NCI-H1417 treated with DMSO at 0.1 percent for 48 hours (cell line): ENCODE measurements at places on chromosomes 1 and 21.

GRCh38 chr21:36551731-36552433, 72.0 kb upstream of the CLDN14 start:
- DNase-seq, result no peak

- DNase-seq, result no peak
Measured at GRCh38 chr1:87575528-87575927, 246.8 kb downstream of the LMO4 start.

DNA sequence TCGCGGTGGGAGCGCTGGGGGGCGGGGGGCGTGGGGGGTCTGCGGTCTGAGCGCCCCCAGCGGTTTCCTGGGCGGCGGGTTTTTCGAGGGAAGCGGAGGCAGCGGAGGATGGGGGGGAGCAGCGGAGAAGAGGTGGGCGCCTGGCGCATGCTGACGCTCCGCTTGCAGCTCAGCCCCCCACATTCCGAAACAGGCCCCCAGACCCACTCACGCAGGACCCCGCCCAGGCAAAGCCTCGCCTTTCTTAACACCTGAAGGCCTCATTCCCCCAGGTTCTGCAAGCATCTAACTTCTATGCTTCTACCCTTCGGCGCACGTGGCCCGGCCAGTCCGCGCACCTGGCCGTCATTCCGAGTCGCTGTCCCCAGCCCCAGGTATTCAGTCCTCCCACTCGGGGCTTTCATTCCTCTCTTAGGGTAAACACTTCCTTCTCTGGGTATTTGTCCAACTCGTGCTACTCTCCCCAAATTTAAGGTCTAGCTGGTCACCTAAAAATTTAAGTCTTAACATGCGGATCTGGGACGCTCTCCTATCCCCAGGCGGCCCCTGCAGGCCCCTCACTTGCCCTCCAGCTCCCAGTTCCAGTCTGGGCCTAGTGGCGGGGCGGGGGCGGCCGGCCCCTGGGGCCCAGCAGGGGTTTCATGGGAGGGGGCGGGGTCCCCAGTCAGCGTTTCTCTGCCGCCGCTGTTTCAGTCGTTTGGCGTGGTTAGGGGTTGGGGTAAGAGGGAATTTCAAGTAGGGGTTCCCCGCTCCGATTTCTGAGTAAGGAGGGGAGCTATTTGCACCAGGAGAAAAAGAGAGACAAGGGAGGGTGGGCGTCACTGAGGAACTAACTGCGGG, 2.8 kb upstream of the ZBTB7B start:
- DNase-seq, result no peak

- no peak for DNase-seq
Measured at GRCh38 chr1:201241736-201242135, 41.6 kb upstream of the PKP1 start.

GRCh38 chr1:34771573-34772371, 9.2 kb upstream of the GJB3 start:
- no peak for DNase-seq

DNA sequence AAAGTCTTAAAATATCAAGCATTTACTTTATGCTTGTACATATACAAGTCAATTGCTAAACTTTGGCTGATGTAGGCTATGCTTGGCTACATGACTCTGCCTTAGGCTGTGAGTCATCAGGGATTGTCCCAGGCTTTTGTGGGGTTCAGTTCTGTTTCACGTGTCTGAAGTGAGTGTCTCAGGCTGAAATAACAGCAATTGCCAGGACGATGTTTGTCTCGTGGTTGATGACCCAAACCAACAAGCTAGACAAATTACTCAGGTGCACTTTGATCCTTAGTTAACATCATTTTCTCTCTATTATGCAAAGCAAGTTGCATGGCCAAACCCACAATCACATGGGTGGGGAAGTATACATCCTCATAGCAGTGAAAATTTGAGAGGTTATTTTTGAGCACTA, 410.1 kb downstream of the BRINP3 start:
- no peak for DNase-seq

GRCh38 chr21:21233051-21233450, 234.8 kb downstream of the NCAM2 start:
- no peak for DNase-seq

GRCh38 chr1:85396194-85396593, 68.8 kb downstream of the DDAH1 start:
- no peak for DNase-seq

DNA sequence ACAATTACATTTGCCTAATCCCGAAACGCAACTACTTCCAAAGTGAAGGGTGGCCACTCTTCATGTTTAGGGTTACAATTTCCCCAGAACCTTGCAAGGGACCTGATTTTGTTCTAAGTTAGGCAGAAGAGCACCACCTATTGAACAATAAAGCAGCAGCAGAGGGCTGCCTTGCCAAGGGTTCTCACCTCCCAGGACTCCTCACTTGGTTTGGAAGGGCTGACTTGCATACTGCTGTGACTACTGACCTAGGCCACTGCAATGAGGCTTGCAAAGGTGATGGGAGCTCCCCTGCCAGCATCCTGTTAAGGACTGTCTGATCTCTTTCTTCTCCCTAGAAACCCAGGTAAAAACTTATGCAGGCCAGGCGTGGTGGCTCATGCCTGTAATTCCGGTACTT, 14.2 kb downstream of the MTOR start:
- no peak for DNase-seq

GRCh38 chr1:234658138-234658537, 48.2 kb upstream of the IRF2BP2 start:
- DNase-seq, result no peak

DNA sequence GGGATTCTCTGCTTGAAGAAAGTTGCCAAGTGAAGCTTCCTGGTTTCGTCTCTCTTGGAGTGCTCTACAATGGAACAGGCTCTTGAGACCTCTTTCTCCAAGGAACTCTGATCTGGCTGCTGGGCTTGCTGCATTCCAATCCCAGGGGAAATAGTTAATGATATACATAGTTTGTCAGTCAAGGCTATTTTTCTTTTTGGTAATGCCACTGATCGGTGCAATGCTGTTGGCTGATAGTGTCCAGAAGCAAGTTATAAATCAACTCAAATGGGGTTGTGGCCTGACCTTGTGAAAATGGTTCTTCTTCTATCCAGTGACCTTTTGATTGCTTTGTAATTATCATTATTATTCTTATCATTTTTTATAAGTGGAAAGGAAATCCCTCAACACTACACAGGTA, 48.4 kb upstream of the TNFSF18 start:
- DNase-seq, result no peak

DNA sequence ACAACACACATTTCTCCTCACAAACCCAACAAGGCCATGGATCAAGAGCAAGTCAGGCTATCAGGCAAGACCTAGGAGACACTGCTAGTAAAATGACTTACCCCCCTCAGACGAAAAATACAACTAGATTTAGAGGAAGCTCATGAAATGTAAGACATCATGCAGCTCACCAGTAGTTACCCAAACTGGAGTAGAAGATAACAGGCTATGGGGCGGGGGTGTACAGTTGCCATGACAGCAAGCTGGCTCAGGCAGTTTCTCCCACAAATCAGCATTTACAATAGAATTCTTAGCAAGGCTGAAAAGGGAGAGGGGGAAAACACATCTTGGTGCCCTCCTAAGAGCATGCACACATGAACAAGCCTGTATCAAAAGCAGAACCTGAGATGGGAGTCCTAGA, 13.9 kb downstream of the TPM3 start:
- DNase-seq, result no peak

DNA sequence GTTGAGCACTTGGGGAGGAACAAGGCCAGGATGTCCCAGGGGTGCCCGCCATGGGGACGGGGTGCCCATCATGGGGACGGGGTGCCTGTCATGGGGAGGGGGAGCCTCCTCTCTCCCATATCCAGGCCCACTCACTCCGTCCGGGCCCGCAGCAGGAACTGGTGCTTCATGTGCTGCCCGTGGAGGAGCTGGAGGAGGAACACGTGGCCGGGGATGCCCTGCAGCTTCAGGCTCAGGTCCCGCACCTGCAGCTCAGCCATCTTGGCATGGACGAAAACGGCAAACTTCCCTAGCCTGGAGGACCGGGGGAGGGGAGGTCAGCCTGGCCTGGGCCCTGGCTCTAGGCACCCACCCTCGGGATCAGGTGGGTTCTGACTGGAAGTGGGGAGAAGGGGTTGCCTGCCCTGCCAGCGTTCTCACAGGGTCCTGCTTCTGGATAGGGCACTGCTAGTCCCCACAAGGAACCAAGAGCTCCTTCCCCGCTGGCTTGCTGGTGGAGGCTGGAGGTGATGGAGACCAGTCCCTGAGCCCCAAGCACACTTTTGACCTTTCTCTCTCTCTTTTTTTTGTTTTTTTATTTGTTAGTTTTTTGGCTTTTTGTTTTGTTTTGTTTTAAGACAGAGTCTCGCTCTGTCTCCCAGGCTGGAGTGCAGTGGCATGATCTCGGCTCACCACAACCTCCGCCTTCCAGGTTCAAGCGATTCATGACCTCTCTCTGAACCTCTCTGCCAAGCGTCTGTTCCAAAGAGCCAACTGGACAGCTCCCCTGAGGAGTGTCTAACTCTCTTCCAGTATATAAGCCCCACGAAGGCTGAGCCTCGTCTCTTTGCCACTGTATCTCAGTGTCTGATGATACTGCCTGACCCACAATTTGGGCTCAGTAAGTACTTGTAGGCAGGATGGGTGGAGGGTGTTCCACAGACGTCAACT, 9.9 kb downstream of the ARHGEF19 start:
- DNase-seq, result no peak

DNA sequence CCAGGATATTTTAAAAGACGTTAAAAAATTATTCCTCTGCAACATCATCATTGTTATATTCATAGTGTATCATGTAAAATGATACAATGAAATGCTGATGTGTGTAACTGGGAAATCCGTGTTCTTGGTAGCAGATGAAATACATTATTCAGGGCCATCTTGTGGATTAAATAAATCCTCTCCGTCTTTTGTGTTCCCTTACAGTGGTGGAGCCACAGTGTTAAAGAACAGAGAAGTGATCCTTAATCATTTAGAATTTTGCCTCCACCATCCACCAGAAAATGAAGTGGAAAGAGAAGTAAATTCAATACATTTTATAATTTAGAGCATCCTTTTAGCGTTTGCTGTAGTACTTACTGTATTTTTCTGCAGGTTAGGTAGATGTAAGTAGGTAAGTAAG, 1.3 kb downstream of the DYRK3 start:
- DNase-seq, result no peak

- DNase-seq, result no peak
Measured at GRCh38 chr21:15935530-15935929, 205.7 kb downstream of the USP25 start.

DNA sequence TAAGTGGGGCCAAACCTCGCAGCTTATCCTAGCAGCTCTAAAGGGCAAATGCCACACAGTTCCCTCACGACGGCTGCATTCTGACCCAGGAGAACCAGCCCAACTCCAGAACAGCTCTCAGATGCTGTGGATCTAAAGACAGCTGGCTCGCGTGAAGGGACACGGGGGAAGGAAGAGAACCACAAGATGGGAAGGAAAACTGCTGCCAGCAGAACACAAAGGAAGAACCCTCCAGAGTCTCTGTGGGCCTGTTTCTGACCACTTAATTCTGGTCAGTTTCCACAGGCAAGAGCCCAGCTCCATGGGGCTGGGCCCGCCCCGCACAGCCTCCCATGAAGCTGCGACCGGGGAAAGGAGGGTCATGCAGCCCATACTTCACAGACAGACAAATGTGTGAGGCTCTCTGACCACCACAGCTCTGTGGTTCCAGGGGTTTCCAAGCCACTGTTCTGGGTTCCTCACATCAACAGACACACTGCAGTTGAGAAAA, 61.1 kb downstream of the SLC45A1 start:
- DNase-seq, result no peak

- DNase-seq, result no peak
Measured at GRCh38 chr1:207862241-207862787, 48.6 kb downstream of the CD34 start.

DNA sequence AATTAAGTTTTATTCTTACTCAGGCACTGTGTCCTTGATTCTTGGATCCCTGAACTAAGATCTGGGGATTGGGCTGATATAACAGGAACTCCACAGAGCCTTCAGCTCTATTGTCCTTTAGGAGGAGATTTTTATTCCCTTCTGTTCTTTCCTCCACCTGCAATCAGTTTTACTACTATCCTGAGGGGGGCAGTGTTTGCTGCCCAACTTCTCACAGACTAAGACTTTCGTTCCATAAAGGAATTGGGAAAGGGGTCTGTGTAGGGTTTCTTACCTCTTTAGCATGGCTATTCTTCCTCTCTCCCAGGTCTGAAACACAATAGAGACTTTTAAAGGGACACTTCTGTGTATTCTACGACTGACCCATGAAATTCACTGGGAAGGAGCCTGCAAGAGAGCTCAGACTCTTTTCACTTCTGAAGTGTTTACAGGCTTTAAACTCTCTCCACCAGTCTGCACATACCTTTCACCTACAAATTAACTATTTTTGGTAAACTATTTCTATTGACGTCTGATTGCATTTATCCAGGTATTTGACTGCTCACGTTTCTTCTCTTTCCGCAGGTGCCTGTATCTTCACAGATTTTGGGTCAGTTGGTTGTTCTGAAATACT, 103.3 kb upstream of the DEPDC1 start:
- DNase-seq, result no peak

DNA sequence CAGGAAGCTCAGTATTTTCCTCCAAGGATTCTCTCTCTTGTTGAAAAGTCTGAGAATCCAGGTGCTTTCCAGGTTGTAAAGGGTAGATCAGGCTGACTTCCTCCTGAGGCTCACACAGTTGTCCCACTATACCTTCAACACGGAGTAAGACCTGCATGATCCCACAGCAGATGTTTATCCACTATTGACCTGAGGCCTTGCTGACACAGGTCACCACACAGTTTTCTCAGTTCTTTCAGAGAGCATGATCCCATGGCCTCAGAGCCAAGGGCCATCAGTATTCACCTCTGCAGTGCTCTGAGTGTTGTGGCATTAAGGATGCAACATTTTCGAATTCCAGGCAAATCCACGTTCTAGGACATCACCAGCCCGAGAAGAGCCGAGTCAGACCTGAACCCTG, 60.5 kb upstream of the ABCD3 start:
- no peak for DNase-seq

DNA sequence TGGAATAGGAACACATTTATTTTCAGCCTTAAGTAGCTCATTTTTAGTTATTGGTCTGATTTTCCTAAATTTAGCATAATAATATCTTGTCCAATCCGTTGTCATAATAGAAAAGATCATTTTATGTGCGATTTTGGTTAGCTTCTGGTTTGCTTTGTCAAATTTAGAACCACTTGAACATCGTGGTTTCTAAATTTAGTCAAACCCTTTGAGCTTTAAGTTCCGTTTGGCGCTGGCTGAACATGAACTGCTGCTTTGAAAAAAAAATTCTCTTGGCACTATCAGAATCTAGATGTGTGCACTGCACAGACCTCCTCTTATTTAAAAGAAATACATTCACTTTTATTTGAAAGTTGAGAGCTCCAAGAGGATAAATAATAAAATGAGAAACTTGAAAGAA, 370.6 kb downstream of the PTPRC start:
- no peak for DNase-seq

- DNase-seq, result no peak
Measured at GRCh38 chr1:117613969-117614729, 8.3 kb downstream of the TENT5C start.
